CD4-positive, alpha-beta T cell treated with Interleukin-10 for 1 hour (primary cell): ENCODE measurements at places on chromosomes 7 and 10.

- no peak for DNase-seq
Observed at GRCh38 chr10:620971-621370, 68.5 kb downstream of the DIP2C start.

DNA sequence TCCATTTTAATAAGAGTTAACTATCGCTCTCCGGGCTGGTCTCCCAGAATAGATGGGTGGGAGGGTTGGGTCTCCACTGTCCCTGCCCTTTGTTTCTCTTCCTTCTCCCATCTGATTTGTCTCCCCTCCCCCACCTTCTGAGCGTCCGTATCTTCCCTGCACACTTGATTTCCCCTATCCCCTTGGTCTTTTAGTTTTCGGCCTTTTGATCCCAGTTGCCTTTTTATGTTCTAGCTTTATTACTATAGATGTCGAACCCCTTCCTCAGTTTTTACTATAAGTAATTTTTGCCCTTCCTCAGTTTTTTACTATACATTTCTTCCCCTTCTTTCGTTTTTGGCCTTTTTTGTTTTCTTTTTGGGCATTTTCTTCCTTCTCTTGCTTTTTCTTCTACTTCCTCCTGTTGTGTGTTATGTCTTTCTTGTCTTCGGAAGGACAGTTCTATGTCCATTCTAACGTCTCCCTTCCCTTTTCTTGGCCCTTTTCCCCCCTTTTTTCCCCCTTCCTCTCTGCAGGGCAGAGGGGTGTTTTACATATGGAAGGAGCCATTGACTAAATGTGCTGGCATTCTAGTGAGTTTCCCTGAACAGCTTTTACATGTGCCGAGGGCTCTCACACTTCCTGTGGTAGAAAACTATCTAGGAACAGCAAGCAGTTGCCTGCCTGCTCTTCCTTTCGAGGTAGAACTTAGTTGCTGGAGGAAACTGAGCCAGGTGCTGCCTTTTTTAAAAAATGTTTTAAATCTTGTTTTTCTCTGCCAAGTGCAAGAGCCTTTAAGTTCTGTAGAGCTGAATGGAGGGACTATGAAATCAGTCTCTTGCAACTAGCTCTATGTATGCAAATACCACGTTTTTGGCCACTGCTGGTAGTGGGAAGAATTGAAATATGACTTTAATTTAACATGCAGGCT, 2.8 kb downstream of the TET1 start:
- DNase-seq: no peak

GRCh38 chr7:94654783-94655125, 1.2 kb downstream of the SGCE start:
- no peak for DNase-seq

GRCh38 chr10:62443866-62444265, 69.7 kb downstream of the ZNF365 start:
- no peak for DNase-seq

GRCh38 chr7:47611045-47611511, 29.2 kb upstream of the TNS3 start:
- DNase-seq: no peak

DNA sequence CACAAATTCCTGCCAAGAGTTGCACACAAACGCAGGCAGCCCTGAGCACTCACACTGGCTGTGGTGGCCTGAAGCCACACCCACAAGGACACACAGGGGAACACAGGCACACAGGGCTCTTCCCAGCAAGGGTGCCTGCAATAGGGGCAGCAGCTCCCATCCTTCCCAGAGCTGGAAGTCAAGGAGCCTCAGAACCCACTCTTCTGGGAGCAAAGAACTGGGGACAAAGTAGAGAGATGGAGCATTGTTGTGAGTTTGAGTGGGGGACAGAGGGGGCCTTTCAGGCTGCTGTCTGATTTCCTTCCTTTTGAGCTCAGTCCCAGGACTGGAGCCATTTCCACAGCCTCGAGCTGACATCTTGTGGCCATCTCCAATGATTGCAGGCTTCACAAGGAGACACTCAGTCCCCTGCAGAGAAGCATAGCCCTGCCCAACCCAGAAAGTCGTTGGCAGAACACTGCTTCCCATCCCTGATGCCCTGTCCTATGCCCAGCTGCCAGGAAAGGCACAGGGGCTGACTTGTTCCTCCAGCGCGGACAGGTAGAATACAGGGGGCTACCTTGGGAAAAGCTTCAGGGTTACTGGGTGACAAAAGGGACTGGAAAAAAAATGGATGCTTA, 34.4 kb upstream of the SLF2 start:
- peak; percentile 9 for DNase-seq

DNA sequence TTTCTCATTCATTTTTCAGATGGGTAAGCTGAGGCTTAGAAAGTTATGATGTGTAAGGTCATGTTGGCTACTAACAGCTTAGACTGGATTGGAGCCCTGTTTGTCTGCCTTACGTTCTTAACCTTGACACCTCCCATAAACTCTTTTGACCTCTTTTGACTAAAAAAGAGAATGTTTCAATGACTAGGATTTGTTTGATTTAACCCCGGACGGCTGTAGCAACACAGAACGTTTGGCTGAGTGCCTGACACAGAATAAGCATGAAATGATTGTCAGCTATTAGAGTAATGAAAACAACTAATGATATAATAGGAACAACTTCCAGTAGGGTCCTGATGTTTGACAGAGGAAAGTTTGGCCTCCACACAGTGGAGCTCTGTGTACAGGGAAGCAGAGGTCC, 83.3 kb upstream of the PDZD8 start:
- DNase-seq: no peak
